NCI-H510A (cell line): ENCODE measurements at places on chromosomes 3 and 15.

DNA sequence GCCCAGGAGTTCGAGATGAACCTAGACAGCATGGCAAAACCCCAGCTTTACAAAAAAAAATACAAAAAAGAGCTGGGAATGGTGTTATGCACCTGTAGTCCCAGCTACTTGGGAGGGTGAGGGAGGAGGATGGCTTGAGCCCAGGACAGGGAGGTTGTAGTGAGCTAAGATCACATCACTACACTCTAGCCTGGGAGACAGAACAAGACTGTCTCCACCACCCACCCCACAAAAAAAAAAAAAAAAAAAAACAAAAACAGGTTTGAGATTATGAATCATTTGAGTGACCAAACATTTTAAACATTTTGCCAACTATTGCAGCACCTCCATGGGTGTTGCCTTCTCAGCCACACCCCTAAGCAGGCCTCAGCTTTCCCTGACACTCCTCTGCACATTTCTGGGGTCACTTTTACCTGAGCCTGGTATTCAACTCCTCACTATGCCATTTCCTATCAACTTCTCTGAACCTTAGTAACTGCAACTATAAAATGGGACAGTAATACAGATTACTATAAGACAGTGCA, 41.8 kb downstream of the IL5RA start:
- DNase-seq: no peak

- DNase-seq: no peak
Measured at GRCh38 chr15:56208641-56209155, 35.0 kb downstream of the RFX7 start.

GRCh38 chr3:22748453-22749045, 454.6 kb upstream of the UBE2E2 start:
- DNase-seq: no peak

- DNase-seq: no peak
Measured at GRCh38 chr3:134754768-134755559, 40.1 kb upstream of the EPHB1 start.

- DNase-seq: no peak
Measured at GRCh38 chr15:40307421-40308211, at the start of gene PLCB2. Gene PLCB2 (minus strand): TSS chr15:40307935. CDS start chr15:40307672, 263 bp downstream.

GRCh38 chr3:164539215-164539614, 539.1 kb downstream of the SI start:
- DNase-seq: no peak

- no peak for DNase-seq
Measured at GRCh38 chr15:72978223-72978622, 74.0 kb upstream of the NEO1 start.

DNA sequence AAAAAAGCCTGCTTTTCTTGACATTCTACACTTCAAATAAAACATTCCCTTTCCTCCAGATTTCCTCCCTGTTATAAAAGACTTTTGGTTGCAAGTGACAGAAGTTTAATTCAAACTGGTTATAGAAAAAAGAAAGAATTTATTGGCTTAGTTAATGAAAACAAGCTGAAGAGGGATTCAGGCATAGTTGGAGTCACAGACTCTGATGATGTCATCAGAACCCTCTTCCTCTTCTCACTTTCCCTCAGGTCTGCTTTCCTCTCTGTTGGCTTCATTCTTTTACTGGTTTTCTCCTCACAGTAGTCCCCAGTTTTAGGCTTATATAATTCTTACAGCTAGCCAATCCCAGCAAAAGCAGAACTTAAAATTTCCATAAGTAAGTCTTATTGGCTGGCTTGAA, 32.0 kb upstream of the MBNL1 start:
- DNase-seq: no peak

- no peak for DNase-seq
Measured at GRCh38 chr15:33587773-33588172, 277.0 kb downstream of the RYR3 start.

GRCh38 chr3:183488343-183488742, 59.9 kb upstream of the MCF2L2 start:
- no peak for DNase-seq

DNA sequence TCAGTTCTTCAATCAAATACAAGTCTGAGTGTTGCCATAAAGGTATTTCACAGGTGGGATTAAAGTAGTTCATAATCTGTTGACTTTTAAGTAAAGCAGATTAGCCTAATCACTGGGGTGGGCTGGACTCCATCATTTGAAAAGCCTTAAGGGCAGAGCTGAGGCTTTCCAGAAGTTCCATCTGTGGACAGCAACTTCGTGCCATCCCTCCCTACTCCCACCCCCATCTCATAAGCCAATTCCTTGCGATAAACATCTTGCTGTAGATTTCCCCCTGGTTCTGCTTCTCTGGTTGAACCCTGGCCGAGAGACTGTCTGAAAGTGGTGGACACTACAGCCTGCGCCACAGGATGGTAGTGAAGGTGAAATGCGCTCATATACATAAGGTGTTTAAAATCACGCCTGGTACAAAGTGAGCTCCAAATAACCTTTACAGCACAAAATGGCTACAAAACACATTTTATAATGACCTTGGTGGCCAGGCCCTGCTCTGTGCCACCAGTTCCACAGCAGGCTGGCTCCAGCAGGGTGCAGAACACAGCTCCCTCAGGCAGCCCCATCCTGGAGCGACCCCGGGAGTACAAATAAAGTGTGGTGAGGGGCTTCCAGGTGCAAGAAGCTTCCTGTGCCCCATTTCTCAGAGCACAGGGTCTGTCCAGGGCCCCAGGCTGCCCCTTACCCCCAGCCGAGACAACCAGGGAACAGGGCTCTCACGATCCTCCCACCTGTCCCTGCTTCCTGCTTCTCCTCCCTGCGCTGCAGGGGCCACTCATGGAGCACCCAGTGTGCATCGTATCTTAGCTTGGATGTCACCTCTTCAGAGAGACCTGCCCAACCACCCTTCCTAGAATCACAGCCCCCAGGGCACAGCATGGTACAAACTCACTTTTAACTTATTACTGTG, 25.8 kb upstream of the GATA2 start:
- no peak for DNase-seq

DNA sequence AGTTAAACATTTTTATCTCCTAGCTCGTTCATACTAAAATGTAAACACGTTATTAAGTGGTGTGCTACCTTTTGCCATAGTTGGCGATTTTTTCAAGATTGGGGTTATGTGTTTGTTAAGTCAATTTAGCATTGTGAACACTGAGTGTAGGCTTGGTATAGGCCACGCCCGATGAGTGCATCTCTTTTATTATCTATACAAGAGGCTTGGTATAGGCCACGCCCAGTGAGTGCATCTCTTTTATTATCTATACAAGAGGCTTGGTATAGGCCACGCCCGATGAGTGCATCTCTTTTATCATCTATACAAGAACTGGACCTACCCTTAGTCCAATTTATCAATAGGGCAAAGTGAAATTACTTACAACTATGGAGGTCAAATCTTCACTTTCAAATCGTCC, 70.4 kb downstream of the NIPA2 start:
- DNase-seq: no peak

DNA sequence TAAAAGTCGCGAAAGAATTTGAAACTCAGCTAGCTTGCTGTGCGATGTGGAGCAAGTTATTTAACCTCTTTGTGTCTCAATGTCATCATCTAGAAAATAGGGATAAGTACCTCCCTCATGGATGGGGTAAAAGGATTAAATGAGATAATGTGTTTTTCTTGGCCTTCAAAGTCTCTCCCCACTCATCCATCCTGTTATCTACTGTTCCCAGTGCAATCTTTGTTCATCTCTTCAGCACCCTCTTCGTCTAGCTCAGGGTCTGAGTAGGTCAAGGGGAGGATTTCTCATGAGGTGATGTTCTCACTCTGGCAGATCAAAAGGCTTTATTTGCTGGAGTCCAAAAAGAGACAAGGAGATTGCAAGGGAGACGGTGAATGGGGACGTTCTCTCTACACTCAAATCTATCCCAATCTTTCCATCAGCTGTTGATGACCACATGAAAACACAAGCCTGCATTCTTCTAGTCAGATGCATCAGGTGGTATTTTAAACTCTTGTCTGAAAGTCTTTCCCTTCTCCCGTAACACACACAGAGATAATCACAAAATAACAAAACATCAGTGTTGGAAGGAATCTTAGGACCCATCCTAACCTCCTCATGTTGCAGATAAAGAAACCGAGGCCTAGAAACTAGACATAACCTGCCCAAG, 1.3 kb downstream of the MESD start:
- no peak for DNase-seq

GRCh38 chr3:9133656-9134055, 115.8 kb downstream of the SRGAP3 start:
- no peak for DNase-seq

DNA sequence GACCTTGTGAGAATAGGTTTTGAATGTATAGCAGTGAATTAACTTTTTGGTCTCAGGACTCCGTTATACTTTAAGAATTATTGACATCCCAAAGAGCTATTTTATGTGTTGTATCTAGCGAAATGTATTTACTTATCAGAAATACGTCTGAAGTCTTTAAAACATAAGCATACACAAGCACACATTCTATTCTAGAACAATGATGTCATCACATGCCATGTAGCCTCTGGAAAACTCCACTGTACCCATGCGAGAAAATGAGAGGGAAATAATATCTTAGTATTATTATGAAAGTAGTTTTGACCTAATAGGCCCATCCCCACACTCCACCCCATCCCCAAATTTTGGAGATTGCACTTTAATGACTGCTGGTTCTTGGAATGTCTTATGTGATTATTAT, 1.5 kb downstream of the POLR2M start:
- DNase-seq: no peak

DNA sequence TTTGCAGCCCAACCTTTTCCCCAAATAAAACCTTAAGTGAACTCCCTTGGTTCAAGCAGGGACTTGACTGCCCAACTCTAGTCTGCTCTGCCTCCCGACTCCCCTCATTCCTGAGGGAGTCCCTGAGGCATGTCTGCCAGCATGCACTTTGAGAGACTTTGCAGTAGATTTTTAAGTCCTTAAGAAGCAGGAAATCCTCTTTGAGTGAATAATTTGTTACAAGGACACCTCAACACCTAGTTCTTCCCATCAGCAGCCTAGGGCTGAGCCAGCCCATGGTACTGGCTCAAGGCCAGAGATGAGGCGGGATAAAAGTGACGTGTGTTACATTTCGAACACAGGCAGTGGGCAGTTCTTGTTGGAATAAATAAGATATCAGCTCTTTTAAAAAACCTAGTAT, 204.3 kb upstream of the SLC2A2 start:
- no peak for DNase-seq

GRCh38 chr15:82543160-82543559, 2.9 kb upstream of the RPS17 start:
- no peak for DNase-seq

DNA sequence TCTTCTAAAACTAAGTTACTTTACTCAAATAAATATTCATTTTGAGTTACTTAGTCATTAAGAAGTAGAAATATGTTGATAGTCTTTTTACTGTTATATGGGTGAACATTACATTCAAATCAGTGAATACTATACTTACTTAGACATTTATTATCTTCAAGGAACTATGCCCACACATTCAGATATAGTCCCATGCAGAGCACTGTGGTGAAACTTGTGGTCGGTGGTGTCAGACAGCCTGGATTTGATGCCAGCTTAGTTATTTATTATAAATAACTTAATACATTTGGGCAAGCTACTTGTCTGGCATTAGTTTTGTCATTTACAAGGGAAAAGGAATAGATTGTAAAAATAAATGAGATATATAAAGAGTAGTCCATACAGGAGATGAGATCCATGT, 149.5 kb downstream of the RAP2B start:
- no peak for DNase-seq

GRCh38 chr15:90970274-90970673, 15.6 kb downstream of the RCCD1 start:
- no peak for DNase-seq

- DNase-seq: no peak
Measured at GRCh38 chr3:16647668-16648067, 42.4 kb upstream of the DAZL start.

DNA sequence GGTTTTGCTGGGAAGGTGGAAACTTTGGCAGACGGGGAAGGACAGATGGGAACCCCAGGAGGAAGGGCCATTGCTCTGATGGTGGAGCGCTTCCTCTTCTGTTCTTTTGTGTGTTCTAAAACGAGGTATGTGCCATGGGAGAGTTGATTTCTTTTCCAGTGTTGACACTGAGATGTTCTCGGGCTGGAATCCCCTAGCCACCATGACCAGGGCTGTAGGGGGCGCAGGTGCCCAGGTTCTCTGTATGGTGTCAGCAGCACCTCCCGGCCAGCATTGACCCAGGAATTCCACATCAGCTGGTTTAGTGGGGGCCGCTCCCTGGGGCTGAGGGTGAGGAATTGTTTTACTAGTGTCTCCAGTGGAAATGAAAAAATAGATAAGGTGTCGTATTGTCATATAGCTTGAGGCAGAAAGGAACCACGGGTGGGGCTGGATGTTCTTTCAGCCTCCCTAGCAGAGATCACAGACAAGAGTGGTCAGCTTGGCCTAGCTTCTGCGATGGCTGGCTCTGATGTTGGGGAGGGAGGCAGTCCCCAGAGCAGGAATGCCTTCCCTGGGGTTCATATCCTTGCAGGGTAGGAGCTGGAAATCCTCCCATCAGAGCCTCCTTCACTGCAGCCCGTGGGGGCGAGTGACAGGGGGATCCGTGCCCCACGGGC, 34.2 kb upstream of the ACAD9 start:
- no peak for DNase-seq

DNA sequence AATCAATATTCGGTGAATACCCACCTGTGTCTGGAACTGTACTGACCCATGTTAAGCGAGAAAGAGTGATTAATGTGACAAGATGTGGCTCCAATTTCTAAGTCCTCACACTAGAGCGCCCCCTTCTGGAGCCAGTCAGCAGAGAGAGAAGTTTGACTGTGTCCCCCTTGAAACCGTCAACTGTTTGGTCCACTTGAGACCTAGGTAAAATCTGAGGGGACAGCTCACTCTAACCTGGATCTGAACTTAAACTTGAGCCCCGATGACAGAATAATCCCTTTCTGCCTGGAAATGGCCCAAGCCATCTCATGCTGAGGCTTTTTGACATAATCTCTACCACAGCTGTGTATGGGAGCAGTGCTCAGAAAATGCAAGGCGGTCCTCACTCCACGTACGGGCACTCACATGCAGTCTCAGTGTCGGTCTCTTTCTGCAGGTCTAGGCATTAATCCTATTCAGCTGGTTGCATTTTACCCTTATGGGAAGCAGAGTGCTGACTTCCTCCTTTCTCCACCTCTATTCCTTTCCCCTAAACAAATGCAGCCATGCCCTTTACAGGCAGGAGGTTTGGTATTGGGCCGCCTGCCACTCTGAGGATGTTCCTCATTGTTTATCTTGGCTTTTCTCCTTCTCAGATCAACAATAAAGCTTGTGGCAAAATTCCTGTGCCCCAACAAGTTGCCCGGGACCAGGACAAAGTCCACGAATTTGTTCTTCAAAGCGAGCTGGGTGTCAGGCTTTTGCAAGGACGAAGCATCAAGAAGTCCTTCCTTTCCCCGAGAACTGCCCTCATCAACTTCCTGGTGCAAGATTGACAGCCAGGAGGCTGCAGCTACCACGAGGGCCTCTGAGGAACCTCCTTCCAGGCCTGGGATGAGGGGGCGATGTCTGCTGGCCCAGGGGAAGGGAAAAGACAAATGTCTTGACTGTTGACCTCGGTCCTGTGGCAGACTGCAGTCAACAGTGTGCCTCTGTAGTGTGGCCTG, 47.5 kb upstream of the LIMD1 start:
- no peak for DNase-seq
